ENCODE measurements at places on chromosomes 16 and 17.

DNA sequence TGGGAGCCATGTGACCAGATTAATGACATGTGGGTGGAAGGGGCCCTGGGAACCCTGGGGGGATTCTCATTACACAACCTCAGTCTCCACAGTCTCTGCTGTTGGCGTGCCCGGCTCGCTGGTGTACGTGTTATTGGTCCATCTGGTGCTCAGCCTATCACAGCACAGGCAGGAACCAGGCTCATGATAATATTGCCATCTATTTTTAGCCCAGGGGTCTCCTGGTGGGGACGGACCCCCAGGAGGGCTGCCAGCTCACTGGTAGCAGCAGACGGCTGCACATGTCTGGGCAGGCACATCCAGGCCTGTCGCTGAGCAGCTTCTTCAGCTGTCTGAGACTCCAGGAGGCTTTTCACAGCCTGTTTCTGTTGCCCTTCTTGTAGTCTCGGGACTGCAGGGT is 123.8 kb downstream of the RAB11FIP4 start:
- no peak for DNase-seq

- no peak for DNase-seq
Measured at GRCh38 chr17:19805006-19805405, 56.9 kb upstream of the ALDH3A1 start.

- DNase-seq = no peak
Measured at GRCh38 chr17:57745242-57745641, at the start of gene CCDC182. TSS of gene CCDC182 (minus strand) at chr17:57745299. CDS start at chr17:57745272, 27 bp downstream.

DNA sequence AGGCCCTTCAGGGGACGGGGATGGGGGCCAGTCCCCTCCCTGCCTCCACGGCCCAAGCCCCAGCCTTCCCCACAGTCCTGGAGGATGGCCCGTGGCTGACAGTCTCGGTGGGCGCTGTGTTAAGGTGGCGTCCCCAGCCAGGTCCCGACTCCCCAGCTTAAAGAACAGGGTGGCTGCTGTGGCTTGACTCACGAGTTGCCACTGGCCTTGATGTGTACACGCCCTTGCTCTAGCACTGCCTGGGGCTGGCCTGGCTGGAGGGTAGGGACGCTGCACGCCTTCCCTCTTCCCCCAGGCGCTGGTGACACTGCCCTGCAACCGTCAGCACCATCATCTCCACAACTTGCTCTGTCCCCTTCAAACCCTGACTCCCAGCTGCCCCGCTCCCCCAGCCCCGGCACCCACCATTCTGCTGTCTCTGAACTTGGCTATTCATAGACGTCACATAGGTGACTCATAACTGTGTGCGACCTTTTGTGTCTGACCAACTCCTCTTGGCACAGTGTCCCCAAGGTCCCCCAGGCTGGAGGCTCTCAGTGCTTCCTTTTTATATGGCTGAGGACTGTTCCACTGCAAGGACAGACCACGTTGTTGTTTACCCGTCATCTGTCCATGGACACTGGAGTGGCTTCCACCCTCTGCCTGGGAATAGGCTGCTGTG is 6.3 kb downstream of the GNPTG start:
- DNase-seq = no peak

- no peak for DNase-seq
Measured at GRCh38 chr17:65553646-65554552, 7.5 kb downstream of the AXIN2 start.

DNA sequence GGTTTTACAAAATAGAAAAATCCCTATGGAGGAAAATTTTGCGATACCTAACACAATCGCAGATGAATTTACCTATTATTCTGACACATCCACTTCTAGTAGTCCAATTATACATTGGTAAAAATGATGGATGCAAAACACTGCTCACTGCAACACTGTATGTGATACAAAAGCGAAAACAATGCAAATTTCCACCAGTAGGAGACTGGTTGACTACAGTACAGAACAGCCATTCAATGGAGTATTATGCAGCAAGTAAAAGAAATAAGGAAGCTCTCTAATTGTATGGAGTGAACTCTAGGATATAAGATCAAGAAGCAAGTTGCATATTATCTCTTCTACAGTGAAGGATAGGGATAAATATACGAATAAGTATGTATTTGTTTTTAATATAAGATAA is 48.5 kb downstream of the SETD6 start:
- DNase-seq = no peak

- no peak for DNase-seq
Measured at GRCh38 chr16:73420676-73421075, 372.7 kb upstream of the ZFHX3 start.

DNA sequence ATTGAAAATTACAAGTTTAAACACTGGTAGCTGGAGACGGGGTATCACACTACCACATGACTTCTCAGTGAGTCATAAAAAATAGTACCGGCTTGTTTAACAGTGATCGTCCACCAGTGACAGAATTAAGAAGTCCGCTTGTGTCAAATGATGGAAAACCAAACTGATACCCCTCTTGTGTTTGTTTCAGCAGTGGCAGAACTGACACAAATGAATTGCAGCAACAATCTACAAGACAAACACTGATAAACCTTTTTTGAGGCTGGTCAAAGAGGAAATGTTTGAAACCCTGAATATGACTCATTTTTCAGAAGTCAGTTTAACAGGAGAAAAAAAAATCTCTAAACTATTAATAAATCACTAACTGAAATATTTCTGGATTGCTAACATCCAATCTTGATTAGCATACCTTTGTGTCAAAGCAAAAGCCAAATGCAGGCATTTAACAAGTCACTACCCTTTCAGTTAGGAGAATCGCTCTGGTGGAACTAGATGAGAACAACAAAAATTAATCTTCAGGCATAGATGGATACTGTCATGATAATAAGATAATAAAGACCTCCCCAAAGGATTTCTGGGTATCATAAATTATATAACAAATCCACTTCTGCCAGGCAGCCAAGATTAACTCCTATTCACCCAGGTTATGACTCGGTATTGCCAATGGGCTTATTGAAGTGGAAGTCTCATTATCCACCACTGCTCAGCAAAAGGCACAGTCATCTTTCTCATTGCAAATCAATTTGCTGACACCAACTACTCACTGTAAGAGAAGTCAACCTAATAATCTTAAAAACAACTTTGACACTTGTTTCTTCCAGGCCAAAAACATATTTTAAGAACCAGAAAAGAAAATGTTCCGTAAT is 20.8 kb downstream of the DCUN1D3 start:
- no peak for DNase-seq

- no peak for DNase-seq
Measured at GRCh38 chr16:16996827-16997226, 473.9 kb downstream of the XYLT1 start.

DNA sequence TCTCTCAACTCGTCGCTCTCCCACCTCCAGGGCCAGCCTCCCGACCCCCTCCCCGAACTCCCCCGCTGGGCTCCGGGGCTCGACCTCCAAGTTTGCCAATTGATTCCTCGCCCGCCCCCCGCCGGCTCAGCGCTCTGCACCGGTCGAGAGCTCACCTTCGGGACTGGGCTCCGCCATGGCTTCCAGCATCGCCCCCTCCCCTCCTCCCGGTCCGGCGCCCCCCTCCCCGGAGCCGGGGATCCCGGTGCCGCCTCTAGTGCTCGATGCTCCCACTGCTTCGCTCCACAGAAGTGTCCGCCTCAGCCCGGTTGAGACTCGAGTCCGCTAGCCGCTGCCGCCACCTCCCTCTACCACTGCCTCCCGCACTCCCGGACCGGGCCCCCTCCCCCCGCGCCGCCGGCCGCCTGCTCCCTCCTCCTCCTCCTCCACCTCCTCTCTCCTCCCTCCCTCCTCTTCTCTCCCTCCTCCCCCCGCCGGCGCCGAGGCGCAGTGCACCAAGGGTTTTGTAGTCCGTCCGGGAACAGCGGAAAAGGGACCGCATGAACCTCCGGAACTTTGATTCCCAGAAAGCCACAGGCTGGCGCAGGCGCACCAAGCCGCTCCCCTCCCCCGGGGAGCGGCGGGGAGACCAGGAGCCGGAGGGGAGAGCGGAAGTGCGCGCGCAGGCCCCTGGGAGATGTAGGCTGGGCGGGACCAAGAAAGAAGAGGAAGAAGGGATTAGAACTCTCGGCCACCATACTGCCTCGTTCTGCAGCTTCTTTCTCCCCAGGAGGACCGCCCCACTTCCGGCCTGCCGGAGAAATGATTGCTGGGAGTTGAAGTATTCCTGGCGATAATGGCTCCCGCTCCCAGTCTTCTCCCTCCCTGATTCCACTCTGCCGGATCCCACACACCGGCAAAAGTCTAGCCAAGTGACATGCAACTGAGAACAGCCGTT is at the start of gene PHF23:
PHF23 (minus strand) TSS at position 367 of the 937 bp plus-strand sequence; CDS start at position 189, 178 bp downstream.
- DNase-seq = peak; percentile 99

Measured in CD4-positive, alpha-beta T cell treated with Interleukin-12 subunit alpha and Interleukin-12 subunit beta, for 1 hour (primary cell).